Sciatic nerve (tissue), 2 donors: ENCODE measurements at places on chromosomes 12 and 14. TPM values are rescaled to one million over a fixed set of nuclear protein-coding genes. Genes with fewer than 3 reads are reported as not detected.

TAS2R14 gene
- total RNA-seq: 7.0 TPM

PDE3A gene
- total RNA-seq: 10.1 TPM

SYCP3 gene
- not detected for total RNA-seq

AICDA gene
- 0.40 TPM for total RNA-seq

MAP1LC3B2 gene
- total RNA-seq: 4.4 TPM
